Thoracic aorta (tissue), 2 donors: ENCODE measurements at places on chromosomes 1 and 21.

DNA sequence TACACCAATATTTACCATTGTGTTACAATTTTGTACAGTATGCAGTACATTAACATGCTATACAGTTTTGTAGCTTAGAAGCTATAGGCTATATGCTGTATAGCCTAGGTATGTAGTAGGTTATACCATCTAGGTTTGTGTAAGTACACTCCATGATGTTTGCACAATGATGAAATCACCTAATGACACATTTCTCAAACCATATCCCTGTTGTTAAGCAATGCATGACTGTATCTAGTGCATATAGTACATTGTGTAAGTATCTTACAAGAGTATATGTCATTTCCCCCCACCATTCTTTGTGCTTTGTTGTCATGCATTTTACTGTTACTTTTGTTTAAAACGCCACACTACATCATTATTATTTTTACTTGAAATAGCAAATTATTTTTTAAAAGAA is 65.7 kb upstream of the RNF11 start:
- no peak for DNase-seq

DNA sequence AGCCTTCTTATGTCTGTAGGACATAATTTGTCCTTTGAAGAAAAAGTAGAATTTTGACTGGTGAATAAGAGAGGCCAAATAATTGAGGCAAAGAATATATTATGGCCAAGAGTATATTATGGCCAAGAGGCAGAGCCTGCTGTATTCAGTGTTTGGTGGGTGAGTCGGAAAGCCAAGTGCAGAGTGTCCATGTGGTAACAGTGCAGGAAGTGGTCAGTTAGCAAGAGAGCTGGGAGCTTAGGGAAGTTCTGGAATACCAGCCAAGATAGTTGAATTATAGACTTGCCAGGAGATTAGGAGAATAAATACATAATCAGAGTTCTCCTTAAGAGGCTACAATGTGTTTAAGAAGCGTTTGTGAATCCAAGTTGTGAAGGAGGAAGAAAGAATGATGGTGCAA is 131.5 kb upstream of the LMO4 start:
- DNase-seq = no peak

- no peak for DNase-seq
These were observed 224.2 kb downstream of the FOXD2 start for GRCh38 chr1:47662068-47662467.

- DNase-seq = no peak
These were observed 39.5 kb downstream of the IRF2BP2 start for GRCh38 chr1:234570329-234571120.

DNA sequence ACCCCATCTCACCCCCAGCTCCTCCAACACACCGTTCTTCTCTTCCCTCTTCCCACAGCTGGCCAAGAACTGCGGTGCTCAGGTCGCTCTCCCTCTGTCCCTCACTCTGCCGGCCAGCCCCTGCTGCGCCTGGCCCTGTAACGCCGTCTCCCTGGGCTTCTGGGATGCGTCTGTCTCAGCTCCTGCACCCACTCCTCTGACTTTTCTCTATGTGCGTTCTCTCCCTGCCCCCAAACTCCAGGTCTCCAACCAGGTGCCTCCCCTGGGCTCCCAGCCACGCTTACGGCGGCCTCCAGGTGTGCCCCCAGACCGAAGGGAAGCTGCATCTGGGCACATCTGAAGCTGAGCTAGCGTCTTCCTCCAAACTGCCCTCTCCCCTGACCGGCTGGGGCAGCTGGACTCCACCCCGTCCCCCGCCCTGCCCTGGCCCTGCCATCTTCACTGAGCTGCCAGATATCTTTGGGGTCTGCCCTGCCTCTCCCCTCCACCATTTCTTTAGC is 2.6 kb downstream of the KRTAP10-12 start:
- DNase-seq = no peak

GRCh38 chr1:22245726-22246125 is 102.8 kb upstream of the WNT4 start:
- no peak for DNase-seq

DNA sequence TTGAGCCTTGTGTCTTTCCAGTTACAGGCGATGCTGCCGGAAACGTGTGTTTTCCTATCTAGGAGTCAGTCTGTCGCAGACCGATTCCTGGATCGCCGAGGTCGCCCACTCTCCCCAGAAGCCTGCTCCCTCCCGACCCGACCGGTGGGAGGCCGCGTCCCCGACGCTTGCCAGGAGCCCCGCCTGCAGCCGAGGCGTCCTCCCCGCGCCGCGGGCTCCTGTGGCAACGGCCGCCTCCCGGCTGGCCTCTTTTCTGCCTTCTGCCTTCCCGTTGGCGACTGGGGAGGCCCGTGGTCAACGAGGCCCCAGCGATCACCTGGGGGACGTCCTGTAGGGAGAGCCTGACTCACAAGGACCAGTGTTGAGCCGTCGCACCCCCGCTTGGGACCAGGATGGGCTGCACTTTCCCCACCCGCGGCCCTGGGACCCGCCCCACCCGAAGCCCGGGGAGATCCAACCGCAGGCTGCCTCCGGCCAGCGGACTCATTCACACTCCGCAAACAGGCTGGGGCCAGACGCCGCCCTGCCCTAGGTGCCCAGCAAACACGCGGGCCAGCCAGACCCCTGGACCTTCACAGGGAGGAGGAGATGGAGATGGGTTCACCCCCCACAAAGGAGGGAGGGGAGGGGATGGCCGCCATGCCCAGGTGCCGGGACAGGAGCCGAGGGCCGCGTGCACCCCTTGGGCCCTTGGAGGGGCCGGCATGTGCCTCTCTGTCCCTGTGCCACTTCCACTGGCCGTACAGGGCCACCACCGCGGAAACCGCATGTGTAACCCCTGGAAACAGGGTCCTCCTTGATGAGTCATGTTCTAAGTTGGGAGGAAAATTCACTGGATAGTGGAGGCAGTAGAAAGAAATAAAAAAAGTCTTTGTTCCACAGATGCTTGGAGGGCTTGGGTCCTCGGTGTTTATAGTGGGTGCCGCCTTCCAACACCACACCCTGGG is 7.2 kb upstream of the COL6A1 start:
- DNase-seq = no peak

DNA sequence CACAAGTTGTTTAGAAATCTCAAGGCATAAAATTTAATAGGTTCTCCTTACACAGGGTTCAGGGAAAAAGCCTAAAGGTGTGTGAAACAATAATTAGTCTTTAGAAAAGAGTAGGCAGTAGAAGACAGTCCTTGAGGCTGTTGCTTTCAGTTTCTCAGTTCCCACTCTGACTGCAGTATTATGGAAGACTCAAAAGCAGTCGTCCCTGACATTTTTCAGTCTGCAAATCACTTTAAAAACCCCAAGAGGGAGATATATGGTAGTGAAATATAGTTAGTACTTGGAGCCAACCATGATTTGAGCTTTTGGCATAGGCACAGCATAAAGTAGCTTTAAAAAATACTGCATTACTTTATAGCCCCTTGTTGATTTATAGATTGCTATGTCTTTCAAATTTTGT is 299.7 kb downstream of the OLFM3 start:
- DNase-seq = no peak

- DNase-seq = no peak
These were observed 280.2 kb downstream of the PTGER3 start for GRCh38 chr1:70767377-70767776.

- no peak for DNase-seq
These were observed 74.4 kb downstream of the ACTL8 start for GRCh38 chr1:17829579-17829978.

DNA sequence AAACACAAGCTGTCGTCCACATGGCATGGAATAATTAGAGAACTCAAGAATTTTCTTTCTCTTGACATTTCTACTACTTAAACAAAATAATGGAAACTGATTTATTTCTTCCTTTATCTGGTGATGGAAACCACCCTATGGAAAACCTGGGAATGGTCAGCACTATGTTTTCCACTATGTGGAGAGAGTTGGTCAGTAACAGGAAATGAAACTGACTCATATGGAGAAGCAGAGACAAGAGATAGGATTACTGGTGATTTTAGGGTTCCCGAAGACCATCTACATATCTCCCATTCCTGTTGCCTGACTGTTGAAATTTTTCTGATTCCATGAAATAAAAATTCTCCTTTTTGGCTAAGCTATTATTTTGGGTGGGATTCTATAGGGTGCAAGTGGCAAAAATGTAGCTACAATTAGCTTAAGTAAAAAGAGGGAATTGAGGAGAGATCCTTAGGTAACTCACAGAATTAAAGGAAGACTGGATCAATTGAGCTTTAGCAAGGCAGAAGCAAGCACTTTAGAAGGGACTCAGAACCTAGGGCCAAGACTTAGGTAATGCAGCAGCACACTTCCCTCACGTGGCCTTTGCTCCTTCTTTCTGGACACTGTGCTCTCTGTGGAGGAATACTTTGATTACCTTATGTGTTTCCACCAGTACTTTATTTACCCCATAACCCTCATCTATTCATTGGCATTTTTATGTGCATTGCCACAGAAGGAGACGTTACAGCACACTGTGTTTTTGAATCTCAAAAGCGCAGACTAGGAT is 89.6 kb downstream of the LEPR start:
- DNase-seq = no peak

GRCh38 chr1:179066471-179066870 is 15.4 kb upstream of the TOR3A start:
- DNase-seq = no peak

DNA sequence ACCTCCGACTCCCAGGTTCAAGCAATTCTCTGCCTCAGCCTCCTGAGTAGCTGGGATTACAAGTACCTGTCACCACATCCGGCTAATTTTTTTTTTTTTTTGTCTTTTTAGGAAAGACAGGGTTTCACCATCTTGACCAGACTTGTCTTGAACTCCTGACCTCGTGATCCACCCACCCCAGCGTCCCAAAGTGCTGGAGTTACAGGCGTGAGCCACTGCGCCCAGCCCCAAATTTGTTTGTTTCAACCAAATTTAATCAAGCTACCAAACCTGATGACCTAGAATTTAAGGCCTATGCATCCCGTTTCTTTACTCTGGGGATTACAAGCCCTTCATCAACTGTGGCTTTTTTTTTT is 58.3 kb upstream of the TBX15 start:
- DNase-seq = no peak

DNA sequence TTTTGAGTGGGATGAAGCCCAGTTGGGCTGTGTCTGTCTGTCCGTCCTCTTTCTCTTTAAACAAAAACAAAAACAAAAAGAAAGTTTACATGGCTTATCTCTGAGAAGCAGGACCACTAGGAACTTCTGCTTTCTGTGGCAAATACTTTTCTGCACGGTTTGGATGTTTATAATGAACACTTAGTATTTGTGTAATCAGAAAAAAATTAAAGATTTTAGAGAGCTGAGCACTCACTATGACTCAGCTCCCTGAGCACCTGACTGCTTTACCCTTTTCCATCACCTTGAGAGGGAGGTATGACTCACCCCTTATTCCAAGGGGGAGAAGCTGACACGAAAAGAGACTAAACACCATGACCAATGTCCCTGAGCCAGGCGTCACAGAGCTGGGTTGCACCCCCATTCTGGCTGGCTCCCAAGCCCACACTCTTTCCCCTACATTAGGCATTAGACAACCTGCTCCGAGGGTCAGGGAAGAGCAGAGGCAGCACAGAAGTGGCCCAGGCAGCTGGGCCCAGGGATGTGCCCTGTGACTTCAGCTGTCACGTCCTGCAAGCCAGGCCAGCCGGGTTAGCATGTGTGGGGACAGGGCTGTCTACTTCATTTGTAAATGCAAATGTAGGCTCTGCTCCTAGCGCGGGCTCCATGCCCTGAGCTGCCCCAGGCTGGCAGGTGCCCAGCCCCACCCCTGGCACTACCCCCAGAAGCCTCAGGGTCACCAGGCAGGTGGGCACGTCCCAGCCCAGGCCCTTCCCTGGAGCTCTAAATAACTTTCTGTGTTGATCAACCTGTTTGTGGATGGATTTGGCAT is 30.4 kb downstream of the RAP1GAP start:
- DNase-seq = no peak

DNA sequence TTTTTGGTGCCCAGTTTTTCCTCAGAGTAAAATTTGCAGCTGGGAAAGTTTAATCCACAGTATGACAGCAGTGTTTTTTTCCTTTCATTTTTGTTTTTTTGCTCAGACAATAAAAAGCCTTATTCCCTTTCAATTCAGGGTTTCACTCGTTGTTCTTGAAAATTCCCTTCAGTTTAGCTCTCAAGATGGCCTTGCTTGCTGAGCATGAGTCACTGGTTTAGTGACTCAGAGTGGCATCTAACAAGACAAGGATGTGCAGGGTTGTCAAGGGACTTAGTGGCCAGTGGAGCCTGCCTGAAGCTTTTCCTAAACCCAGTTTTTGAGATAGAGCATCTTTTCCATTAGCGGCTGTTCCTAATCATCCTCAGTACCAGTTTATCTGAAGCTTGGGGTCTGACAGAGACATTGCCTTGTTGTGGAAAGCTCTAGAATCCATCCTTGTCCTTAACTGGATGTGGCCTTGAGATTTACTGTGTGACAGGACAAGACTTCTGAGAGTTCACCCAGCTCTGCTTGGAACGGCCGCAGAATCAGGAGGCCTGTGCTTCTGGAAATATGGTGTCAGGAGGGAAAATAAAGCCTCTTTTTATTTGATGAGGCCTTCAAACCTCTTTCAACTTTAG is 48.4 kb upstream of the DNAJC6 start:
- DNase-seq = no peak

DNA sequence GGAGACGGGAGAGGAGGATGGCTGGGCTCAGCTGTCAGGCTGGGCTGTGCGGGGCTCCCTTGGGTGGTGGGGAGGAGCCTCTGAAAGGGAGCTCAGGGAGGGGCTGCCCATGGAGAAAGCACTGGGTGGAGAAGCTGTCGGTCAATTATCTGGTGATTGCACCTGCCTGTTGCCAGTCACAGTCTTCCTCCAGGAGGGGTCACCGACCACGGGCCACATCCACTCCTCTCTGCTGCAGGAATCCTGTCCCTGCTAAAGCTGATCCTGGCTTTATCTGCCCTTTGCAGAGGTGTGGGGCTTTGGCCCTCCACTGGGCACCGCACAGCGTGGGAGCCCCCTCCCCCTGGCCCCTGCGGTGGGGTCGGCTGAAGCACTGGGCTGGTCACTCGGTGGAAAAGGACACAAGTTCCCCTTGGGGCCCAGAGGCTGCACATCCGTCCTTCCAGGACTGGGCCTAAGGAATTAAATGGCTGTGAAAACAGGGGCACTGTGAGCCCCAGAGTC is 21.8 kb upstream of the COL18A1 start:
- no peak for DNase-seq

GRCh38 chr1:87963556-87963955 is 634.9 kb downstream of the LMO4 start:
- no peak for DNase-seq

DNA sequence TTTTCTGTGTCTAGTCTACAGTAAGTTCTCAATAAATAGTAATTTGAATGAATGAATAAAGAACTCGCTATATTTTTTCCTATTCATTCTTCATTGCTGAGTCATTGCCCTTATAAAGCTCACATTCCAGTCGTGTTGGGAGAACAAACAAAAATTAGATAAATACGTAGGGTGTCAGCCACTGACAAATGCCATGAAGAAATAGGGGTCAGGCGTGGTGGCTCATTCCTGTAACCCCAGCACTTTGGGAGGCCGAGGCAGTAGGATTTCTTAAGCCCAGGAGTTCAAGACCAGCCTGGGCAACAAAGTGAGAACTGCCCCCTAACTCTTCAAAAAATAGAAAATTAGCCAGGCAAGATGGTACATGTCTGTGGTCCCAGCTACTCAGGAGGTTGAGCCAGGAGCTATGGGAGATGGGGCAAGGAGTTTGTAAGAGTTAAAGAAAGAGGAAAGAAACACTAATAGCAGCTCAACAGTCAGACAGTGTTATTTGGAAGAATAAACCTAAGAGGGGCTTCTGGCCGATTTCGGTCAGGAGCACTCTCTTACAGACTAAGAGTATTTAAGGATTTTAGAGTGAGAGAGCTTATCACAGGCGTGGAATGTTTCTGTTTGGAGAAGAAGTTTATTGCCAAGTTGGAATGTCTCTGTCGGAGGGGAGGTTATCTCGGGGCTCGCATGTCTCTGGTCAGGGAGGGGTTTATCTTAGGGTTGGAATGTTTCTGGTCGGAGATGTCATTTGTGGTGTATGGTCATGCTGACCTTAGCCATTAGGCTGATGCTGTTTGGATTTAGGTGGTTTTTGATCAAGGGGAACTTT is 1.8 kb upstream of the CHML start:
- DNase-seq = no peak
